ENCODE measurements at places on chromosomes 4 and X.

DNA sequence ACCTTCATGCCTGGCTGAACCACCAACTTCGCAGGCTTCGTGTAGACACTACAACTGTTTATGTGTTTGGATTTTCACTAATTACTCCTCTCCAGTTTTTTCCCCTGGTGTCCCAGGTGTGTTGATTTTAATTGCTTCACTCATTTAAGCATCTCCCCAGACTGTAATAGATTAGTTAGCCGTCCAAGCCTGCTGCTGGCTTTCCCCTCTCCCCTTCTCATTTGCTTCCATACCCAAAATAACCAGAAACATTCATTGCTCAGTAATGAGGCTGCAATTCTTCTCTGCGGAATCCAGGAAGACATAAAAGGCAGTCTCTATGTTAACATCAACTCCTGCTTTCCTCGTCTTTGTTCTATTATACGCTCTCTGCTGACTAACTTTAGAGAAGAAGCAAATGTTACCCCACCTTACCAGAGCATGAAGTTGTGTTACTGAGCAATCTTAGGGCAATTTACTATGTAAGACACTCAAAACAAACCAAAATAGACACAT is 37.9 kb upstream of the SCRG1 start:
- no peak for DNase-seq

DNA sequence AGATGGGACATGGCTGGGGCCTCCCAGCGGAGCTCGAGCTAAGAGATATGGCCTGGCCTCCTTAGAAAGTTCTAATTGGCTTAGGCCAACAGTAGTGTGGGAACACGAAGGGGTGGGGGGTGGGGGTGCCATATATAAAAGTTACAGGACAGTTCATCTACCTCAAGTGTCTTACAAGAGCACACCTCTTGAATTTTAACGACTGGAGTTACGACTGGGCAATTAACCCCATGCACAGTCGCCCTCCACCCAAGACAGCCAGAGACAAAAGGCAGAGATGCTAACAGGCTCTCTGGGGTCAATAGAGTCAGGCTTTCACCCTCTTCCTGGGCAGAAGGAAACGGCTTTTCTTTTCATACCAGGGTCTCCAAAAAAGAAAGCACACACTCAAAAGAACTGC is 302.2 kb downstream of the BCOR start:
- no peak for DNase-seq

DNA sequence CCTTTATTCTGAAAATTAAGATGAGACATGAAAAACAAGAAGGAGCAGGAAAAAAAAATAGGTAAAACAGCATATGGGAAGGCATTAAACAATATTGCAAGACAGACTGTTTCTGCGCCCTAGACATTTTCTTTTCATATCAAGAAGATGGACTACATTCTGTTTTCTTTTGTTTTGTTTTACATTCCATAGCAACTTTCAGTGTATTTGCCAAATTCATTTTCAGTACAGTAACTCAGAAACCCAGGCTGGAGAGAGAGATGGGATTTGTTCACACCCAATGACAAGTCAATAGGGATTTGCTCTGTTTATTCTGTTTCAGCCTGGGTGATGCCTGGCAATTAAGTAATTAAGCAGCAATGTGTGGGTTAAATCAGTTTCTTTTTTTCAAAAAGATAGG is 892.8 kb upstream of the DIAPH2 start:
- DNase-seq, result no peak

DNA sequence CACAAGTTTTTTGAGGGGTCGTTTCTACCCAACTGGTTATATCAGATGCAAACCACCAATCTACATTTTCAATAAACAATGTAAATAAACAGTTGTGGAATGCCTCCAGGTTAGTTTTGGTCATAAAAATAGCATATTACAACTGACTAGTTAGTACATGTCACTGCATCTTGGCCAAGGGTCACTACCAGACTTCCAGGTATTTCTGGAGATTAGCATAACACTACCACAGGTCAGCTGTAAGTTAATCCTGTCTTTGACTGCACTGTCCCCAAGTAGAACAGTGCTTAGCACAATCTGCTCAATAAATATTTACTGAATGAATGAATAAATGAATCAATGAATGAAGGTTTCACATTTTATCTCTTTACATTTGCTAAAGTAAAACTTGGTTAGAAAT is 64.4 kb downstream of the TBC1D19 start:
- DNase-seq, result no peak

GRCh38 chr4:139559089-139559479 is 3.1 kb upstream of the SETD7 start:
- no peak for DNase-seq

- peak; percentile 86 for DNase-seq
These were observed 442 bp upstream of the MCUB start for GRCh38 chr4:109559625-109559982.

- DNase-seq, result no peak
These were observed 8.8 kb downstream of the FSTL5 start for GRCh38 chr4:162154862-162155540.

GRCh38 chr4:151415978-151416377 is 7.0 kb downstream of the FHIP1A start:
- DNase-seq, result no peak

GRCh38 chrX:55839485-55839884 is 121.9 kb downstream of the RRAGB start:
- DNase-seq, result no peak

DNA sequence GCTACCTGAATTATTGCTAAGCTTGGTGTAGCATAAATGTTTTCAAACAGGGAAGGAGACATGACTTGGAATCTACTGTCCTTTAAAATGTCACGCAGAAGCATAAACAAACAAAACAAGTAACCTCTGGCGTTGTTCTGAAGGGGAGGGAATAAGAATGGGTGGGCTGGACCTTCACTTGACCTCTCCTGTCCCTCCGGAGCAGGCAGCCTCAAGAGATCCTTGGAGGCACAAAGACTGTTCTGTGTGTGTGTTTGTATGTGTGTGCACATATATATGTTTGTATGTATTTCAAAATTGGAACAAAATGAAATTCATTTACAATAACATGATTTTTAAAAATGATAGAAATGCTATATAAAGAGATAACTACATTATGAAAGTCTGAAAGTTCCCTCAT is 91.3 kb upstream of the DCLK2 start:
- no peak for DNase-seq

DNA sequence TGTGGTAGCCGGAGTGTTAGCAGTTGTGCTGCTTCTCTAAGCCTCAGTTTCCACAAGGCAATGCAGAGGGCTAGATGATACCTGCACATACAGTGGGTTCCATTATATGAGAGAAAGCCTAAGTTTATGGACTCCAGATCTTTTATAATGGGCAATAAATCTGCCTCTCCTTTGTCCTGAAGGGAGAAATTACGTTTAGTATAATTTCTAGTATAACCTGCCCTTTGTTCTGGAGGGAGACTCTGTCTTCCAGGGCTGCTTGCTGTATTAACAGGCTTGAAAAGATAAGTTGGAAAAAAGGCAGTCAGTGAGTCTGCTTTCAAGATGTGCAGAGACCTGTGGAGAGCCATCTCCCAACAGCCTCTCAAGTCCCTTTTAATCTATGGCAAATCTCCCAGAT is 42.8 kb downstream of the ZNF81 start:
- no peak for DNase-seq

DNA sequence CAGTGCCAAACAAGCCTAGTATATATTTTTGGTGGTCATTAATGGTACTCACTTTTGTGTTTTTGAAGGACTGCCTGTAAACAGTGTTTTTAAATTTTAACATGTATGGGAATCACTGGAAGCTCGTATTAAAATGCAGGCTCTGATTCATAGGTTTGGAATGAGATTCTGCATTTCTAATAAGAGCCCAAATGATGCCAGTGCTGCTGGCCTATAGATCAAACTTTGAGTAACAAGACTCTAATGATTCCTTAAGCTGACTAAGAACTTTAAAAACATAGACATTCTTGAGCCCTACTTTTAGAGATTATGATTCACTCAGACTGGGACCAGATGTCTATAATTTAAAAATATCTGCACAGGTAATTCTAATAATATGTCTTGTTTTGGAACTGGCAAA is 823.2 kb upstream of the LCORL start:
- DNase-seq, result no peak

DNA sequence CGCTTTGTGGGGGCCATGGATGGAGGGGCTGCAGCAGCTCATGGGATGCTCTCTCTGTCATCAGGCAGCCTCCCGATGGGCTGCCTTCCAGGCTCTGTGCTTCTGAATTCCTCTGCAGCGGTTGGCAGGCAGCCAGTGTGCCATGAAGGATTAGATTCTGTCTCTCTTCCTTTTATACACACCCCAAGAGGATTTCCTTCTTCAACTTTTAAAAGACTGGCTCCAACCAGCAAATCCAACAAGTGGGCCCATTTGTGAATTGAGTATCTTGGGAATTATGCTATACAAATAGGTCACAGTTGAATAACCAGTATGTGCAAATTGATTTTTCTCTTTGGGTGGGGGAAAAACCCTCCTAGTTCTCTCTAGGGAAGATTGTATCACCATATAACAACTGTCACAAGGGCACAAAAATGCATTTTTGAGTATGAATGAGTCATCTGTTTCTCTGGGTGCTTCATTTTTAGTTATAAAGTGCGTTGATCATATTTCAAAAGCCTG is 96.8 kb upstream of the FAT1 start:
- no peak for DNase-seq

- no peak for DNase-seq
These were observed 75.2 kb downstream of the INTS12 start for GRCh38 chr4:105633241-105633640.

- no peak for DNase-seq
These were observed 122.4 kb downstream of the KIT start for GRCh38 chr4:54780149-54780495.

- DNase-seq, result no peak
These were observed 66.1 kb downstream of the FMR1NB start for GRCh38 chrX:148047200-148047599.

GRCh38 chrX:48667509-48667908 is 16.1 kb upstream of the WAS start:
- DNase-seq, result no peak

DNA sequence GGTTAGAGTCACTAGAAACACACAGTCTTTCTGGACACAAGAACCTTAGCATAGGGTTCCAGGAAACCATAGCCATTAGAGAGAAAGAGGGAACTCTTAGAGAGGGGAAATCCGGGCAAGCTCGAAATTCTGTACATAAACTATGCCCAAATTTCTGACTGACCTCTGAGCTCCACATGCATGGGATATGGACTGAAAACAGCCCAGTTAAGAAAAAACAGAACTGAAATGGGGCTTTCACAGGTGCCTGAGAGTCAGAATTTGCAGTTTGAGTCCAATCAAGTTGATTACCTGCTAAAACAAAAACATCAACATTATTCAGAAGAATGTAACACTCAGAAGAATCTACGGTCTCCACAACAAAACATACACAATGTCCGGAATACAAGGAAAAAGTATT is 13.1 kb downstream of the DCHS2 start:
- no peak for DNase-seq

DNA sequence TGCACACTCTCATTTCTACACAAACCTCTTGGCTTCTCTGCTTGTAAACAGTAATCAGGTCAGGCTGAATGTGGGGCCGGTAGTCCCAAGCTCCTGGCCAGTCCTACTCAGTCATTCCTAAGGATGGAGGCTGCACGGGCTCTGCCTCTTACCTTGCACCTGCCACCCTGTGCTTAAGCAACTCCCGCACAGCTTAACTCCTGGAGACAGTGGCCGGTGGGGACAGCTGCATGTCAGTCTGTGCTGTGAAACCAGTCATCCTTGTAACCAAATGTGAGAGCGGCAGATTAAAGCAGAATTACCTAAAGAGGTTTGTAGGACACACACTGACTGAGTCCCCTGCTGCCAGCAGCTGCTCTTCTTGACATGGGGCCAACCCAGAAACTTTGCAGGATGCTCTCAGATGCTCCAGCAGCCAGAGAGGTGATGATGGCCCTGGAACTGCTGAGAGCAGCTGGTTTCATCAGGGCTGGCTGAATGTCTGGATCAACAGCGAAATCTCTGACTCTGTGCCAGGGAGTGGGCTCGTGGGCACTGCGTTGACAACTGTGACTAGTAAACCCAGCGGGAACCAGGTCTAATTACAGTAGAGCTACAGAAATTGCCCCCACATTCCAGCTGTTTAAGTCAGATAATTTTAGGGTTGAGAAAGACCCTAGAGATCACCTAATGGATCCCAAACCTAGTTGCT is 123.7 kb downstream of the ANAPC4 start:
- no peak for DNase-seq

GRCh38 chrX:39507617-39508299 is 590.0 kb downstream of the BCOR start:
- no peak for DNase-seq

GRCh38 chrX:19382555-19383145 is 38.9 kb downstream of the PDHA1 start:
- DNase-seq, result peak; percentile 67

GRCh38 chrX:119017077-119017476 is 42.7 kb downstream of the LONRF3 start:
- DNase-seq, result no peak

GRCh38 chrX:30488092-30488491 is 89.5 kb downstream of the TASL start:
- DNase-seq, result no peak

- no peak for DNase-seq
These were observed 57.7 kb upstream of the PASD1 start for GRCh38 chrX:151505796-151506195.

- DNase-seq, result no peak
These were observed 132.8 kb upstream of the FUNDC1 start for GRCh38 chrX:44675362-44676024.

- DNase-seq, result no peak
These were observed 51.6 kb downstream of the SPANXA2 start for GRCh38 chrX:141641138-141641537.

DNA sequence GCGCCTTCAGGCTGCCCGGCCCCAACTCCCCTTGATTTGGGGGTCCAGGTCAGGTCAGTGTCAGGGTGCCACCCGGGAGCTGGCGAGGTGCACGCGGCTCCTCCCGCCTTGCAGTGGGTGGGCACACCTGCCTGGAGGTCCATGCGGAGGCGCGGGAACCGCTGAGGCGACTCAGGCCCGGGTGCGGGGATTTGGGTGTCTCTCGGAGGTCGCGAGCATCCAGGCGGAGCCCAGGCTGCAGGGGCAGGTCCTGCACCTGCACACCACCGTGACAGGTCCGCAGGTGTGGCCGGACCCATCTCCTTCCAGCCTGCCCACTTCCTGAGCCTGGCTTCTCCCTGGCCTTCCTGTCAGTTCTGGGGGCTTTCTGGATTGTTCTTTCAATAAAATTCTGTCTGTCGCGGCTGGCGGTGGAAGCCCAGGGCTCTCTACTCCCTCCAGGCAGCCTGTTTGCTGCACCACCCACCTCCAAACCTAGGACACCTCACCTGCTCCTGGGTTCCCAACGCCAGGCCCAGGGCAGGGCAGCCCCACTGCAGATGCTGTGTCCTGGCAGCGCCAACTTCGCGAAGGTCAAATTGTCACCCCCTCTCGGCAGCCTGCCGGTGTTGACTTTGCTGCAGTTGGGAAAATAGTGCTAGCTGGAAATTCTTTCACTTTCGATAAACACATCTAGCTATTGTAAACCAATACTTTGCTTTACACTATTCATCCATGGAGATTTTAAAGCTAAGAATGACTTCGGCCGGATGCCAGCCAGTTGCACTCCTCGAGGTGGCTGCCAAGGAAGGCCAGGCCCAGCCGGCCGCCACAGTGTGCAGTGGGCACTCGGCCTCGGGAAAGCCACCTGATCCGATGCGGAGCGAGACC is 35.9 kb downstream of the FGFRL1 start:
- DNase-seq, result peak; percentile 85
